Kidney (tissue), 22 donors: ENCODE measurements at places on chromosomes 4 and X.
A peak's percentile ranks its signal among the peaks of the same experiment; 100 is the strongest.

DNA sequence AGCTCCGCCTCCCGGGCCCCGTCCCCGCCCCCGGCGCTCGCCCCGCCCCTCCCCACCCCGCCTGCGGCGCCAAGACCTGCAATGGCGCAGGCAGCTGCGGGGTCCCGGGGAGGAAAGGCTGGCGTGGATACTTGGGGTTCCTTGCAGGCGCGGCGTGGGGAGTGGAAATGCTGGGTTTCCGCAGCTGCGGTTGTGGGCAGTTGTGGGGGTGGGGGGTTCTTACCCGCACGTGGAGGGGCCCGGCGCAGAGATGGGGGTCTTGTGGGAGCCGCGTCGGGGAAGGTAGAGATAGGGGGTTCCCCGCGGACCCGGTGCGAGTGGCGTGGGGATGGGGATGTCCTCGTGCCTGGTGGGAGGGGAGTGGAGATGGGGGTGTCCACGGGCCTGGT is 680 bp upstream of the ASMTL start:
- no peak for DNase-seq

GRCh38 chr4:108709234-108709633 is 53.6 kb downstream of the ETNPPL start:
- DNase-seq, result no peak

DNA sequence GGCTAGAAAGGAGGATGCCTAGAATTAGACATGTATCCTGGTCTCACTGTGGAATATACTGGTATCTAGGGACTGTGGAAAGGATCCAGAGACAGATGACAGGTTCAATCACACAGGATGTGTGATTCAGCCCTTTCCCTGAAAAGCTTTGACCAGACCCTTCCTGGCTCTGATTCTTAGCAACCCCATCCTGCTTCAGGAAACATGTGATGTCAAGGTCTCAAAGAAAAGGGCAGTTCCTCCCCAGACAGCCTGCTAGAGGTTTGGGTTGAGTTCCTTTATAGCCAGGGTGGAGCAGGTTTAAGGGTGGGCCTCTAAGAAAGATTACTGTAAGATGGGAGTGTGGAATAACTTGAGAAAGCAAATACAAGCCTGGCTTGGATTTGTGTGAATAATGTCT is 3.0 kb downstream of the BMP15 start:
- no peak for DNase-seq

GRCh38 chrX:108122748-108123147 is 31.2 kb downstream of the ATG4A start:
- DNase-seq, result no peak

- DNase-seq, result no peak
These were observed 24.2 kb upstream of the XPNPEP2 start for GRCh38 chrX:129714581-129714980.

GRCh38 chr4:47876784-47877546 is 37.4 kb downstream of the NFXL1 start:
- no peak for DNase-seq

DNA sequence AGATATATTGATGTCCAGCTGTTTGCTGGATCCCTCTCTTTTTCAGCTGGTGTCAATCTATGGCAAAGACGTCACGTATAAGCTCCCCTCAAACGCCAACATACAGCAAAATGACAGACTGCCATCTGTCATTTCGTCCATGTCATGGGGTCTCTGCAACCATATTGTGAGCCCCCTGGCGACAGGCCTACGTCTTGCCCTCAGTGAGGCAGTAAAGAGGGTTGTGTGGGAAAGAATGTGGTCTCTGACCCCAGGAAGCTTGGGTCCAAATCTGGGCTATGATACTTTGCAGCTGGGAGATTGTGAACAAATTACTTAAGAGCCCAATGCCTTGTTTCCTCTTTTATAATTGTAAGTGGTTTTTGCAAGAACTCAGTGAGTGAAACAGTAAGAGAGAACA is 7.4 kb downstream of the SUPT20HL2 start:
- peak; percentile 50 for DNase-seq

GRCh38 chrX:31190221-31190975 is 118.6 kb upstream of the FTHL17 start:
- DNase-seq, result no peak

GRCh38 chr4:170698334-170698733 is 608.6 kb upstream of the AADAT start:
- DNase-seq, result no peak

- DNase-seq, result no peak
These were observed 18.1 kb upstream of the PAGE5 start for GRCh38 chrX:55201930-55202579.

- DNase-seq, result no peak
These were observed 1.9 kb upstream of the FAM9C start for GRCh38 chrX:13046141-13046855.

DNA sequence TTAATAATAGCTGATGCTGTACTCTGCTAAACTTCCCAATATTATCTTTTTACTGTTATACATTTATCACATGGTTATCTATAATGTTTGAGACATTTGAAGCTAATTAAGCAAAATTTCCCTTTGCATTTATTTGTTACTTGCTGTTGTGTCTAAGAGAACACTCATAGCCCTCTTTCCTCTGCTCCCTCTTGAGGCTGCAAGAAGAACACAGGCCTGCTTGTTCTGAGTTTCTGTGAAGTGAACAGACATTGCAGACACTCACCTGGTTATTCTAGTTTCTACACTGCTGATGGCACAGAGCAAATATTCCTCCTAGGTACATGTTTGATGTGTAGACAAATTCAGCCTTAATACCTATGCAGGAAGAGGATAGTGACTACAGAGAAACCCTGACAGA is 367.8 kb downstream of the GASK1B start:
- peak; percentile 8 for DNase-seq

- DNase-seq, result no peak
These were observed 746.1 kb upstream of the EPHA5 start for GRCh38 chr4:66416425-66416824.

- DNase-seq, result peak; percentile 84
These were observed 192.9 kb downstream of the ARHGAP10 start for GRCh38 chr4:147924604-147925412.

GRCh38 chr4:116752027-116752426 is 333.3 kb downstream of the TRAM1L1 start:
- no peak for DNase-seq

DNA sequence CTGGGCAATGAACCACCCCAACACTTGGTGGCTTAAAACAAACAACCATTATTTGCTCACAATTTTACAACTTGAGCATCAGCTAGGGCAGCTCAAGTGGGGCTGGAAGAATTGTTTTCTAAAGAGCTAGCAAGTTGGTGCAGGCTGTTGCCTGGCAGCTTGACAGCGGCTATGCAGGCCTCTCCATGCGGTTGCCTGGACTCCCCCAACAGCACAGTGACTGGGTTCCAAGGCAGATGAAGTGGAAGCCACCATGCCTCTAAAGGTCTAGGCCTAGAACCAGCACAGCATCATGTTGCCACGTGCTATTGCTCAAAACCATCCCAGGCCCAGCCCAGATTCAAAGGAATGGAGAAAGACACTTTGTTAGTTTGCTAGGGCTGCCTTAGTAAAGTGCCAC is 114.8 kb downstream of the BCOR start:
- no peak for DNase-seq

- DNase-seq, result no peak
These were observed 71.7 kb downstream of the FANCB start for GRCh38 chrX:14801136-14801535.

DNA sequence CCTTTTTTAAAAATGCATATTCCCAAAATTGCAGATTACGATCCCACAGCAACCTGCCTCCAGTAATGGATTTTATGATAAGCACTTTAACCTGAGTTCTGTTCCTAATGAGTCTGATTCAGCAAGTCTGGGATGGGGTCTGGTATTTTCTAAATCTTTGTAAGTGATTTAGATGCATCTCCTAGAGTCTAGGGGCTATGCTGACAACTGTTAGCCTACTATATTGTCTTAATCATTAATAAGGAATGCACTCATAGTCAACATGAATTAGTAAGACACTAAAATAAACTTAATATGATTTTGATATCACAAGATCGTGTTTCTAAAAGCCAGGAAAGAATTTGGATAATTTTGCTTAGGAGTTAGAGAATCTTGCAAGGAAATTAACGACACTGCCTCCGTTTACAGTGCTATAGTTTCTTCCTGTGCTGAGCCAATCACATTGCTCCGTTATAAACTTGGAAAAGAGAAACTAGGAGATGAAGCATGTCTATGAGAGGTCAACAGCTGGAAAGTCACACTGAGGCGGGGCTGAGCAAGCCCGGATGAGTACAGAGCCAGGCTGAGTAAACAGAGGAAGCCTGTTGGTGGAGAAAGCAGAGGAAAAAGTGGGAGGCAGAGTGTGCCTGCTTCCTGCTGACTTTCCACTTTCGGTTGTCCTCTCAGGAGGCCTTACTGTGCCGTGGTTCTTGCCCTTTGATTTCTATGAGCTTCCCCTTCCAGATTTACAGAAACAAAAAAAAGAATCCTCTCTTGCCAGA is 5.4 kb downstream of the SCARB2 start:
- DNase-seq, result peak; percentile 72

- no peak for DNase-seq
These were observed 183.7 kb downstream of the FBXW7 start for GRCh38 chr4:152352215-152352614.

- no peak for DNase-seq
These were observed 422.6 kb upstream of the SLIT2 start for GRCh38 chr4:19829101-19829500.

- DNase-seq, result no peak
These were observed 1113.1 kb downstream of the FAT4 start for GRCh38 chr4:126427853-126428252.

- DNase-seq, result no peak
These were observed 208.4 kb upstream of the TRAM1L1 start for GRCh38 chr4:117293784-117294183.

DNA sequence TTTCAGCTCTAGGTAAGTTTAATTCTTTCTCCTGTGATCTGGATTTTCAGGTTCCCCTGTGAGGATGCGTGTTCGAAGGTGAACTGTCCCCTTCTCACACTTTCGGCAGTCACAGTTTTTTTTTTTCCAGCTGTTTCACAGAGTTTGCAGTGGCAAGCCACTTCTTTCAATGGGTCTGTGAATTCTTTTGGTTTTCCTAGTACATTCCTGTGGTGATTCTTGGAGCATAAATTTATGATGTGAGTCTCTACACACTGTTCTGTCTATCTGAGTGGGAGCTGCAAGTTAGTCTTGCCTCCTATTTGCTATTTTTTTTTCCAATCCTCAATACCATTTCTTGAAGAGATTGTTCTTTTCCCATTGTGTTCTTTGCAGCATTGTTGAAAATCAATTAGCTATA is 595.5 kb downstream of the RAPGEF2 start:
- DNase-seq, result no peak

- DNase-seq, result no peak
These were observed 23.8 kb upstream of the PLK4 start for GRCh38 chr4:127856813-127857447.

- no peak for DNase-seq
These were observed 65.8 kb downstream of the SPCS3 start for GRCh38 chr4:176385601-176386000.

GRCh38 chr4:135120195-135120594 is 918.6 kb upstream of the PABPC4L start:
- no peak for DNase-seq

DNA sequence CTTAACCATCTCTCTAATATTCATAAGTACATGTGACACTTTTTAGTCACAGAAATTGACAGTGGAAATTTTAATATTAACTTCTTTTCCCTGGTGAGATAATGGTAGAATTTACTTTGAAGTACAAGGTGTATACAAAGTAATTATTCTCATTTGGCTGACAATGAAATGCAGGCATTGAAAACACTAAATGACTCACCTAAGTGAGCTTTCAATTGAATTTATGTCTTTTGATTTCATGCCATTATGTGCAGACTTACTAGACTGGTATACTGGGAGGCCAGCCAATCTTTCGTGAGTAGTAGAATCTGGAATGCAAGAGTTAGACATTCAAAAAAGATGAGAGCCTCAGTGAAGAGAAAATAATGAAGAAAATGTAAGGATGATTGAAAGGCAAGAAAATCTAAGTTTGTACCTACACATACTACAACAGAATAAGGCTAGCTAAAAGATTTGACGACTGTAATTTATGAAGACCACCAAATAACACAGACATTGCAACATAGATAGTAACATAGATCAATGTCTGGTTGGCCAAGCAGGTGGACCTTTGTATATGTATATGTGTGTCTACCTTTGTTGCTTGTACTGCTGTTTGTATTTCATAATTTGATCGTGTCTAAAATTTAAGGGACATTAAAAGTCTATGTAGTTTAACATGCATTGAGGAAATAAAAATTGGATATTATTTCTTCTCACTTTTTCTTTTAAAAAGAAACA is 459.7 kb downstream of the IL15 start:
- DNase-seq, result no peak

DNA sequence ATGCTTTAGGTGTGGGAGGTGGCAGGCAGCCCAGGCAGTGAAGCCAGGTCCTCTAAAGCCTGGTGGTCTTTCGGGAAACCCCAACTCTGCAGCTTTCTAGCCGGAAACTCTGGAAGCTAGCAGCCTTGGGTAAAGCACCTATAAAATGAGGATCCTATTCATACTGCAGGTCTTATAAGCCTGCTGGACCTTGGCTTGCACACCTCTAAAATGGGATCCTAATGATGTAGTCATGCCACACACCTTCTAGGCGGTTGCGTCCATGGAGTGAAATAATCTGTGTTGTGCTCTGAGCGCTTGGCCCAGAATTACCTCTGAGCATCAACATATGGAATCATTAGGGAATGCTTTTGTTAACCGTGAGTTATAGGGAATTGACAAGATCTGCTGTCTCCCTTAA is 36.0 kb upstream of the STS start:
- no peak for DNase-seq

- DNase-seq, result no peak
These were observed 165.3 kb upstream of the FAM241A start for GRCh38 chr4:111979921-111980320.

- no peak for DNase-seq
These were observed 14.8 kb downstream of the CYTL1 start for GRCh38 chr4:5004496-5004895.

- no peak for DNase-seq
These were observed 81.5 kb downstream of the TMEM156 start for GRCh38 chr4:38950734-38951133.

DNA sequence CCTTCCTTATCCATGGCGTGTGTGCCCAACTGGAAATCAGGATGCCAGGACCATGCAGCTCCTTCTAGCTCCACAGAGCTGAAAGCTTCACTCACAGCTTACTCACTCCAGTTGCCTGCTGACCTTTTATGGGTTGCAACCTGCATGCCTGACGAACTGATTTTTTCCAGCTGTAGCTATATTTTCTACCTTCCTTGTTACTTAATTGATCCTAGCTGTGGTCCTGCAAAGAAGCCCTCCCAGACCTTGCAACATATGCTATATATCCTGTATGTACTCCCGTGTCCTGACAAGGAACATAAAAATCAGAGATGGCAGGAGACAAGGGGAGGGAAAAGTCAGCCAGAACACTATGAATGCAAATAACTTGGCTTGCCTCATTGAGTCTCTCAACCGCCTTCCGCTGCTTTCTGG is 135.3 kb upstream of the LDB2 start:
- no peak for DNase-seq

DNA sequence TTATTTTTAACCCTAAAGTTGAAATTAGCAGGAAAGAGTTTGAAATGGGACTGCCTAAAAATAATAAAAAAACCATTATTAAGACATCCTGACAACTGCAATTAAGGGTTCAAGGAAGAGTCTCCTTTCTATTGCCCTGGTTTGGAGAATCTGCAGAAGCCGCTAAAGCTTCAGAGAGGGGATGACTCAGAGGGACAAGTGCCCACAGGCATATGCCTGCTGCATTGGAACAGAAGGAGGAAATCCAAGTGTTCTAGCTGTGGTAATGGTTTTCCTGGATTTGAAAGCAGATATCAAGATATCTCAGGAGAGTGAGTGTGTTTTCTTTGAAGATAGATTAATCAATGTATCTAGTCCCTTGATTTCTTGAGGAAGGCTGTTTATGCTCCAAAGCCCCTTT is 235.1 kb upstream of the TAPT1 start:
- no peak for DNase-seq
